Fibroblast of skin of scalp (primary cell): ENCODE measurements at places on chromosomes 13 and 19.

- peak; percentile 13 for DNase-seq
These were observed 95.9 kb downstream of the AKAP11 start for GRCh38 chr13:42367831-42368230.

DNA sequence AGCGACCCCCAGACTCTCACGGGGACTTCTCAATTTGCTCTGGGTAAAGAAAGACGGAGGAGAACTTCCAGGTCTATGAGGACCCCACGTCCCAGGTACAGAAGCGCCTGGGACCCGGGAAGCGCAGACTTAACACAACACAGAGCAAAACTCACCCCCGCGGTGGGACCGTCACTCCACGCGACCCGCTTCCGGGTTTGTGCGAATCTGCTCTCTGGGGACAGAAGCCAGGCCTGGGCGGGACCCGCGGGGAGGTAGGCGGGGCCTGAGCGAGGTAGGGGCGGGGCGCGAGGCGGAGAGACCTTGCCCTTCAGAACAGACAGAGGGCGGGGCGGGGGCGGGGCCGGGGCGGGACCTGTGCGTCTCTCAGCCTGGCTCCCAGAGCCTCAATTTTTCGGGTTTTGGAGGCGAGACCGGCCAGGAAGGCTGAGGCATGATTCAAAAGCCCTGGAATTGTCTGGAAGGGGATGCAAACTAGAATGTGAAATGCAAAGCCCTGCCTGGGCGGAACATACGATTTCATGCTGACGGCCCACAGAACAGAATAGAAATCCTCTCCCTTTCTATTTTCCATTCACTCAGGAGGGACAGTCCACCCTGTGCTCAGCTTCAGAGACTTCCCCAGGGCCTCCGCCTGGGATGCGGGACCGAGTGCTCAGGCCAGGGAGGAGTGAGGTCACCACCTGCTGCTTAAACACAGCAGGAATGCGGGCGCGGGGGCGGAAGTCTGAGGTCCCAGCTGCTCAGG, 19.3 kb upstream of the ZNF888 start:
- peak; percentile 88 for DNase-seq

DNA sequence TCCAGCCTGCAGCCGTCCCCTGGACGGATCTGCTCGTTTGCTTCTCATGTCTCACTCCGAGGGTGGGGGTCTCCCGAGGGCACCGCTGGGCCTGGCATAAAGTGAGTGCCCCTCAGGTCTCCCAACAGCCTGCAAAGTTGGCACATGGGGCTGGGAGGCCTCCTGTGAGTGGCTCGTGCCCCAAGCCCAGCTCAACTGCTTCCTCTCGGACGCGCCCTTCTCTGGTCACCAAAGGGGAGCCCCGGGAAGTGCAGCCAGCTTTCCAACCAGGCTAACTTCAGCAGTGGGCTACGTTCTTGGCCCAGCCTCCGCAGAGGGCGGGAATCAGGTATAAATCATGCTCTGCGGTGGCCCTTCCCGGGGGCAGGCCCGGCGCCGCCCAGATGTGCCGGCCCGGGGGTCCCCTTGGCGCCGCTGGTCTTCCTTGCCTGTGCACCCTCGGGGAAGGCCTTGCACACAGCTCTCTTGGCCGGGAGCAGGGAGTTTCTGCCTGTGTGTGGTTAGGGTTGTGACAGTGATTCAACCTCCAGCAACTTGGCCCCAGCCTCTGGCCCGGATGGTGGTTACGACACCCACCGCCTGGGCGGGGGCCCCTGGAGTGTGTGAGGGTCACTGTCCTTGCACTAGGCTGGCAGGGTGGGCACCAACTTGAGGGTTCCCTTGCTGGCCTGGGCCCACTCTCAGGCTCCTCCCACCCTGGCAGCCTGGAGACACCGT, 20.7 kb downstream of the CEBPG start:
- DNase-seq: peak; percentile 78

DNA sequence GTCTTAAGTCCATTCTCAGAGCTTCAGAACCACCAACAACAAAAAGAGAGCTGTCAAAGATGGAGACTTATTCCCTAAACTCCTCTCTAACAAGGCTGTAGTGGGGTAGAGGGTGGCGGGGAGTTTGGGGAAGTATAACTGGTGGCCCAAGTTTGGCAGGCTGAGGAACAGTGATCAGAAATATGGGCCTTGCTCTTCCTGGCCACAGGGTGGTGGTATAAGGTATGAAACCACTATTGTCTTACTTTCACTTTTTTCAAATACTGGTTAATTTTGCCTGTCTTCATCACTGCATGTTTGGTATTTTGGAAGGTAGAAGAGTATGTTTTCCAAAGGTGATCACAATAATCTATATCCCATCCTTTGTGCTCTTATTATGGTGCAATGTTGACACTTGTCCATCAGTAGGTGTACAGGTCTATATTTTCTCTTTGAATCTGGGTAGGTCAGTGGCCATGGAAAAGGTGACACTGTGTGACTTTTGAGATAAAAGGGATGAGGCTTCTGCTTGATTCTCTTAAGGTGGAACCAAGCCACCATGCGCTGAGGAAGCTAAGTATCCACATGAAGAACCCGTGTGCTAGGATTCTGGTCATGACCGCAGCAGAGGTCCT, 23.2 kb upstream of the GPC5 start:
- DNase-seq: peak; percentile 24

GRCh38 chr13:75936791-75937190, 300.7 kb downstream of the LMO7 start:
- DNase-seq: no peak

GRCh38 chr19:35629332-35629633, 447 bp downstream of the RBM42 start:
- DNase-seq: no peak

- no peak for DNase-seq
These were observed 236.8 kb downstream of the LMO7 start for GRCh38 chr13:75872980-75873379.

DNA sequence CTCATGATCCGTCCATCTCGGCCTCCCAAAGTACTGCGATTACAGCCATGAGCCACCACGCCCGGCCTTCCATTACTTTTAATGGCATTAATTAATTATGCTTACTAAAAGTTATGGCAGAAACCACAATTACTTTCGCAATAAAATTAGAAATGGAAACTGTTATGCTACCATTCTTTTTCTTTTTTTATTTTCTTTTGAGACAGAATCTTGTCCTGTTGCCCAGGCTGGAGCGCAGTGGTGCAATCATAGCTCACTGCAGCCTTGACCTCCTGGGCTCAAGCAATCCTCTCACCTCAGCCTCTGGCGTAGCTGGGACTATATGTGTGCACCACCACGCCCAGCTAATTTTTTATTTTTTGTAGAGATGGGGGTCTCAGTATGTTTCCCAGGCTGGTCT, 4.6 kb upstream of the BST2 start:
- no peak for DNase-seq

GRCh38 chr19:35959040-35959967, 23.1 kb downstream of the LRFN3 start:
- DNase-seq: no peak

DNA sequence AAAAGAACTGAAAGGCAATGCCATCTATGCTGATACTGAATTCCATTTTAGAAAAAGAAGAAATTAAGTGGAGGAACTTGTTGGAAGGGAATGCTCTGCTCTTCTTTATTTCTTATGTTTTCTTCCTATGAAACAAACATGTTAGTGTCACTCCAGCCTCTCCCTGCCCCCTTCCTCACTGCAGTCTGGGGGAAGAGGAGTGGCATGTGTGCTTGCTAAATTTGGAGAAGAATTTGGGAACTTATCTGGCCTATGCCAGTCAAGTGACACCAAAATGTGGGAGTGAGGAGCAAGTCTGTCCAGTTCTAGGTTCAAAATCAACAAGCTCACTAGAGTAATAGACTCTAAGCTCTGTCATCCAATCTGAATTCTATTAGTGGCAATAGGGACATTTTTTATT, 214.6 kb downstream of the RBM26 start:
- no peak for DNase-seq

GRCh38 chr13:93915269-93915809, 564.1 kb downstream of the DCT start:
- DNase-seq: peak; percentile 60

DNA sequence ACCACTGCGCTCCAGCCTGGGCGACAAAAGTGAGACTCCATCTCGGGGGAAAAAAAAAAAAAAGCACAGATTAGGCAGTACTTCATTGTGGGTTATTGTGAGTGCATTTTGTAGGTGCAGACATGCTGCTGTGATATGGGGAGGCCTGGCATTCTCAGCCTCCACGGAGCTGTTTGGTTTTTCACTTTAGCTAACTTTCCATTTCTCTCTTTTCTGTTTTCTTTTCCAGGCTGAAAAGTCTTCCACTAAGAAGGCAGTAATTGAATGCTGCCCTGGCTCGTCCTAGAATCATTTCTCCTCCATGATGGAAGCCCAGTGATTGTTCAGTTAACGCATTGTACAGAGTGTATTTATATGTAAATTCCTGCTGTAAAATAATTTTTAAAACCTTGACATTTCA, 2.0 kb upstream of the WDR88 start:
- no peak for DNase-seq

GRCh38 chr19:13022111-13022858, 27.0 kb downstream of the NFIX start:
- peak; percentile 58 for DNase-seq

GRCh38 chr19:18417250-18418028, 1.8 kb upstream of the SSBP4 start:
- peak; percentile 94 for DNase-seq

- no peak for DNase-seq
These were observed 2.9 kb downstream of the C3 start for GRCh38 chr19:6717441-6717971.

- DNase-seq: no peak
These were observed 193.6 kb downstream of the IRS2 start for GRCh38 chr13:109592770-109593169.

DNA sequence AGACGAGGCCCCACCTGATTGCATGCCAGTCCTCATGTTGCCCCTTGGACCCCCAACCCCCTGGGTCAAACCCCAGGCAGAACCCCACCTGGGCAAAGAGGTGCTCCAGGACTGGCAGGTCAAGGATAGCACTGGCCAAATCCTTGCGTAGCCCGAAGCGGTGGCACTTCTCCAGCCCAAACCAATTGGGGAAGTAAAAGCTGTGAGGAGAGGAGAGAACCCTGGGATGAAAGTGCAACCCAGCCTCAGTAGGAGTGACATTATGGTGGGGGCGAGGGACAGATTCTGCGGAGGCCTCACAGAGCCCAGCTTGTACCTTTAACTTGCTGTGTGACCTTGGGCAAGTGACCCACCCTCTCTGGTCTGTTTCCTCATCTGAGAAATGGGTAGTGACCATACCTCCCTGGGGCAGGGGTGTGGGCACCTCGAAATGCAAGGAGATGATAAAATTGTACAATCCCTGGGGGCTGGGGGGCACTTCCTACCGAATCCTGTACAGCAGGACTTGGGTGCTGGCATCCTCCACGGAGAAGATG, 4.4 kb downstream of the JAK3 start:
- DNase-seq: no peak

DNA sequence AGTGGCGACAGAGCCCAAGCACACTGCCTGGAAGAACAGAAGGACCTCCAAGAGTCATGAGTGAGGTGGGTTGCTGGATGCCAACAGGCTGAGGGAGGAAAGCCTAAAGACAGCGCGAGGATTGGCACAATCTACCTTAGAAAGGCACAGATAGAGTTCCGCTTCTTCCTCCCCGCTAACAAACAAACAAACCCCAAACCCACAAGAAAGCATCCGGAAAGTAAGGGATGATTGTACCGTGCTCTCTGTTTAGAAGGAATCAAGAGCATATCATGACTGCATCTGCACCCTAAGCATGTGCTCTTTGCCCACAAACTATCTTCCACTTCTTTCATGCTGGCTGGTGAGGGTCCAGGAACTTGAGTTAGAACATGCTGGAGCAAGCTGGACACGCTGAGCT, 233.0 kb upstream of the KLF12 start:
- DNase-seq: no peak

DNA sequence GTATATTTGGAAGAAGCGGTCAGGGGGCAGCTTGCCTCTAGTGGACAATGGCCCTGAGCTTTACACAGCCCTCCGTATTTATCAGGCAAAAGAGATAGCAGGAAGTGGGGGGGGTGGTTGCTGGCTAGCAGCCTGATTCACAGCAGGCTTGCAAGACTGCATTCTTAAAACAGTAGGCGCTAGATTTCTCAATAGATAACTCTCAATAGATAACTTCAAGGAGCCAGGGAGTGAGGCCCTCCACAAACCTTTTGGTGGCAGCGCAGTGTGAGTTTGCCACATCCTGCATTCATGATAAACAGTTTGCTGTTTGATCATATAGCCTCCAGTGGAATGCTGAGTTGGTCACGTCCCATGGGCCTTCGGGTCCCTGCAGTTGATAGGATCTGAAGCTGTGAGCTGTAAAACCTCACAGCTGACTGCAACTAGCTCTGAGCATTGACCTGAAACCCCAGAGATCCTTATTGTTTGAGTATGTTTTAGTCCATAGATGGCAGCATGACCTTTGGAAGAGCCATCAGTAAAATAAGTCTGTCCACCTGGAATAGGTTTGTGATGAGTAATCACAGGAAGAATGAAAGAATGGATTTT, 12.2 kb downstream of the FPR3 start:
- DNase-seq: peak; percentile 52

- no peak for DNase-seq
These were observed 172.3 kb upstream of the TSC22D1 start for GRCh38 chr13:44748439-44748838.

DNA sequence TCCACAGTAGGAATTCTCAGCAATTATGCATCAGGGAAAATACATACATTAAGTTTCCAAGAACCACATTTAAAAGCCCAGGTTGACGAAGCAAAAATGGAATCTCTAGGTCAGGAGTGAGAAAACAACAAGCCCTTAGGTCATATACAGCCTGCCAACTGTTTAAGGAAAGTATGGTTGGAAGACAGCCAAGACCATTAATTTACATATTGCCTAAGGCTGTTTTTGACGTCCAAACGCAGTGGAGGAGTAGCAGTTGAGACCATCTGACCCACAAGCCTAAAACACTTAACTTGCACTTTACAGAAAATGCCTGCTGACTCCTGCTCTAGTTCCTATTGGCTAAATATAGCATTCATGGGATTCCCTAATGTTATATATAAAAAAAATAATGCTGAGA, 299.0 kb downstream of the ITGBL1 start:
- DNase-seq: peak; percentile 33

GRCh38 chr19:5693195-5694166, 3.4 kb downstream of the RPL36 start:
- DNase-seq: no peak

GRCh38 chr13:43339805-43340550, 316.6 kb downstream of the DNAJC15 start:
- DNase-seq: no peak
